Suppressor macrophage treated with lipopolysaccharide for 1 hour (primary cell): ENCODE measurements at places on chromosomes 11 and 22.

DNA sequence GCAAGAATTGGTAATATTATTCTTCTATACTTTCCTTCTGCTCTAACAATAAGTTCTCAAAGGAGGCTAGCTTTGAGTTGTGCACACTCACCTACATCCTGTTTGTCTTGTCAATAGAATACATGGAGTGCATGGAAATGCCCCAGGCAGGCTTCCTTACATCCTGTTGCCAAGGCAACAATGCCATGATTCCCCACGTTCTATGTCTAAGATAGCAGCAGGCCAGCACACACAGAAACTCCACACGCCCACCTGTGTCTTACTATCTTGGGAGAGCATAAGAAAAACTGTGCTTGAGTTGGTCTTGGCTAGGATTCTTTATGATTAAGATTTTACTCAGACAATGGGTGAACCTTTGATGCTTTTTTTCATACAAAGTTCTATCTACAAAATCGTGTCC, 379.2 kb downstream of the AASDHPPT start:
- DNase-seq = no peak

DNA sequence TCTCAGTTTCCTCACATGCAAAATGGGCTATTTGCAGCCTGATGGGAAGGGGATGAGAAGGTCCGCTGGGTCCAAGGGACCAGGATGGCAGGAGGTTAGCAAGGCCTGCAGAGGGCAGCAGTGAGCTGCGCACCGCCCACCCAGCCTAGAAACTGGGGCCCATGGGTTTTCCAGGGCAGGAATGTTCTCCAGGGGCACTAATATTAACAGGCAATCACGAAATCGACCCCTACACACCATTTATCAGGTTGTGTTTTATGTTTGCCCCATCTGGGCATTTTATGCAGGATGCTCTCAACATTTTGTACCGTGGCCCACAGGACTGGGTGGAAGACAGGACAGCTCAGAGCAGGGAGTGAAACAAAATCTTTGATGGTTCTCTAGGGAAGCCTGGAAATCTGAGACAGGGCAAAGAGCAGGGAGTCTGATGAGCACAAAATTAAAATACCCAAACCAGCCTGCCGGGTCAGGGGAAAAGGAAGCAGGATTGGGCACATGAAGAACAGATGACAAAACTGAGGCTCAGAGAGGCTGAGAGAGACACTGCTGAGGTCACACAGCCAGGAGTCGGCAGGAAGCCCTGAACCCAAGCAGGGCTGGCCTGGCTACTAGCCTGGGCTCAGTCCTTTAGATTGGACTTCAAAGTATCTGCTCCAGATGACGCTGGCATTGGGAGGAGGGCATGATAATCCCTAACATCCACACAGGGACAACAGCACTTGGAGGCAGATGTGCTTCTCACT, 1.6 kb upstream of the BCR start:
- peak; percentile 85 for DNase-seq

GRCh38 chr11:95255251-95256145, 24.5 kb upstream of the SESN3 start:
- DNase-seq = no peak

GRCh38 chr11:104134745-104135144, 29.2 kb downstream of the PDGFD start:
- no peak for DNase-seq

- no peak for DNase-seq
Observed at GRCh38 chr11:2751523-2752203, 51.9 kb upstream of the KCNQ1OT1 start.
